ENCODE measurements at places on chromosomes 7 and 10.

- no peak for DNase-seq
Measured at GRCh38 chr7:50502001-50502684, 52.0 kb upstream of the FIGNL1 start.

DNA sequence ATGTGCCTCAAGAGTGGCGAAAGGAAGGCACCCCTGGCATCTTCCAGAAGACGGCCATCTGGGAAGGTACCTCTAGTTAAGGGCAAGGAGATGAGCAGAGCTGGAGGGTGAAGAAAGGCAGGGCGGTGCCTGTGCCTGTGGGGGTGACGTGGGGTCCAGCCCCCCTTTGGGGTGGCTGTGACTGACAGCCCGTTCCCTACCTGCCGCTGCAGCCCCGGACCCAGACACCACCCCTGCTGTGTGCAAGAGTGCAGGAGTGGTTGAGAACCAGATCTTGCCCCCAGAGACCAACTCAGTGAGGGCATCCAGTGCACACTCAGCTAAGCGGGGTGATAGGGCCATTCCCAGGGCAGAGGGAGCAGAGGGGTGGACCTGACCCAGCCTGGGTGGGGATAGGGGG lies 4.3 kb upstream of the MUC17 start:
- no peak for DNase-seq

- DNase-seq = no peak
Measured at GRCh38 chr7:101993311-101993710, 175.9 kb downstream of the CUX1 start.

GRCh38 chr7:44580945-44581878 lies 819 bp downstream of the TMED4 start:
- no peak for DNase-seq

DNA sequence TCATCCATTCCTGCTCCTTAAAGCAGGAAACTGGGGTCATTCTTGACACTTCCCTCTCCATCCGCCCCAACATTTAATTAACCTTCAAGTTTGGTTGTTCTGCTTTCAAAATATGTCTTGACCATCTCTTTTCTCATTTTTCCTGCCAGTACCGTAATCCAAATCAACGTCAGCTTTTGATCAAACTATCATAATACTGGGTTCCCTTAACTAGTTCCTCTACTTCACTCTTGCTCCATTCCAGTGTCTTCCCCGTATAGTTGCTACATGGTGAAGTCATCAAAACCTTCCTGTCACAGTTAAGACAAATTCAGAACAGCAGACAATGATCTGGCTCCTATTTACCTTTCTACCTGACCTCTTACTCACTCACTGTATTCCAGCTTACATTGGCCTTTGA lies 6.6 kb upstream of the KLF14 start:
- no peak for DNase-seq

GRCh38 chr7:100887516-100888290 lies 1.8 kb downstream of the UFSP1 start:
- no peak for DNase-seq

- DNase-seq = no peak
Measured at GRCh38 chr10:69407621-69408301, 9.0 kb downstream of the TACR2 start.
